ENCODE measurements at places on chromosomes 7 and 10.

GRCh38 chr10:125154529-125154928, 5.8 kb downstream of the CTBP2 start:
- no peak for DNase-seq

DNA sequence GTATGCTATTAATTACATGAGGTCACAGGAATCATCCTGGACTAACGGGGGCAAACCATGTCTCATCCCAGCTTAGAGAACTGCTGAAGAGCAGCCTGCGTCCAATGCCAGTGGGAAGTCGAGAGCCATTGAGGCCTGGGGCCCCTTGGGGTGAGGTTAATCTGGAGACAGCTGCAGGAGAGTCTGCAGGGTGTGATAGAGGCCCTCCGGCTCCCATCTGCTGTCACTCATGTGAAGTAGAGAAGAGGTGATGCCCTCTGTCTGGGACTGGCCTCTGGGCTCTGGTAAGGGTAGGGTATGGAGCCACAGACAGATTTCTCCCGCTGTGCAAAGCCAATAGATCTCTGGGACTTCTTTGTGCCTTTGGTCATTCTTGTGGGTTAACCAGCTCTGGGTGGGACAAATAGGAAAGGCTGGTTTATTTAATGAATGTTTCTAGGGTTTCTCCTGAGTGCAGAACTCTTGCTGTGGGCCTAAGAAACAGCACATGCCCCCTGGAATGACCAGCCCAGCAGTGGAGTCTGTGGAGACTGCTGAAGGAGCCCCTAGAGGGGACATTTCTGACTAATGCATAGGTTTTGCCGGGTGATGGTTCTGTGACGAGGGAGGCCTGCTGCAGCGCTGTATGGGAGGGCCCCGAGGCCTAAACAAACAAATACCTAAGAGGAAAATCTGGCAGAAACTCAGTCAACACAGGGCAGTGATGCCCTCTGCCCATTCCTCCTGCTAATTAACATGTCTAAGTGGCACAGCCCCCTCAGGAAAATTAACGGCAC, 34.5 kb downstream of the CRHR2 start:
- no peak for DNase-seq

DNA sequence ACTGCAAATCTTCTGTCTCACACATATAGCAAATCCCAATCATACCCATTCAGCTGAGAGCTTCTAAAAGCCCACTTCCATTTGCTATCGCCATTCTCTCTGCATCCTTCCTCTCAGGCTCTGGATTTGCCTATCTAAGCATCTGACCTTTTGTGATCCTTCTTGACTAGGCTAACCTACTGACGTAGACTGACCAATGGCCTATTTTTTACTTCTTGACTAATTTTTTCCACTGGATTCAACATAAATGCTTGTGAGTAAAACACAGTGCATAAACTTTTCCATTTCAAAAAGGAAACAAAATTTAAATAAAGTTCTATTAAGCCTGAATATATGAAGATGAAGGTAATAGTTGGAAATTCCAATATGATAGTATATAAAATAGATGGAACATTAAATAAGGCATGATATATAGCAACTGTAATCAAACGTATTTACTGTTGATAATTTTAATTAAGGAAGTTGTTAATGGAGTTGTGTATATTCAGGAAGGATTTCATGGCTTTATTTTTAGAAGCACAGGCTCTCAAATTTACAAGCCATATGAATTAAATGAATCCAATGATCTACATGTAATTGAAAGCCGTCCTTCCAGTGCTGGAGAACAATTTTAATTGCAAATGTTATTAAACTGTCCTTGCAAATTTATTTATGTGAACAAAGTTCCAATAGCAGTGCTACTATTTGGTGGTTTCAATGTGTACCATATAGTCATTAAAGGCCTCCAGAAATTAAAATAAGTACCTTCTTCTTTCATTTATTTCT, 918.4 kb downstream of the SORCS3 start:
- DNase-seq, result no peak

- no peak for DNase-seq
Measured at GRCh38 chr10:60253484-60253883, 136.2 kb downstream of the ANK3 start.

GRCh38 chr7:143013893-143014292, 13.0 kb downstream of the OR9A2 start:
- no peak for DNase-seq
